RPMI7951 (cell line): ENCODE measurements at places on chromosomes 16 and 17. TPM values are rescaled to one million over a fixed set of nuclear protein-coding genes. Genes with fewer than 3 reads are reported as not detected.

- DNase-seq: no peak
These were observed at the start of gene MAPK7 for GRCh38 chr17:19378416-19379360. Gene MAPK7 (plus strand): TSS chr17:19378498. CDS start chr17:19378901, 403 bp downstream.

MYH13 gene
- total RNA-seq: under 0.01 TPM in 1 of 2 replicates, not detected in the other

DNA sequence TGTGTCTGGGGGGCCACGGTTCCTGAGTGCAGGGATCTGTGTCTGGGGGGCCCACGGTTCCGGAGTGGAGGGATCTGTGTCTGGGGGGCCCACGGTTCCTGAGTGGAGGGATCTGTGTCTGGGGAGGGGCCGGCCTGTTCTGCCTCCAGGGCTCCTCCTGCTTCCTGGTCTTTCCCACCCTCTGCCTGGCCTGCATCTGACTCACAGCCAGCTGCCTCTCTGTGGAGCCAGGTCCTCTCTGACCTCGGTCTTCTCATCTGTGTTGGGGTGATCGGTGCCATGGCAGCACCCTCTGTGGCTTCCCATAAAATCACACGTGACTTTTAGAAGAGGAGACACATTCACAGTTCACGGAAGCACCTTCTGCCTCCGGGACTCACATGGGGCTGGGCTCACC, 50.3 kb downstream of the ZFPM1 start:
- no peak for DNase-seq

- no peak for DNase-seq
These were observed 19.3 kb upstream of the NAT9 start for GRCh38 chr17:74795327-74796020.

GRCh38 chr16:69036399-69037091, 68.9 kb upstream of the HAS3 start:
- DNase-seq: no peak

MPP2 gene
- total RNA-seq: 0.78 and 0.96 TPM in 2 replicates

- no peak for DNase-seq
These were observed 174.2 kb upstream of the KCNJ16 start for GRCh38 chr17:69900829-69901228.

GRCh38 chr17:43013296-43013695, 6.7 kb downstream of the IFI35 start:
- DNase-seq: no peak

DNA sequence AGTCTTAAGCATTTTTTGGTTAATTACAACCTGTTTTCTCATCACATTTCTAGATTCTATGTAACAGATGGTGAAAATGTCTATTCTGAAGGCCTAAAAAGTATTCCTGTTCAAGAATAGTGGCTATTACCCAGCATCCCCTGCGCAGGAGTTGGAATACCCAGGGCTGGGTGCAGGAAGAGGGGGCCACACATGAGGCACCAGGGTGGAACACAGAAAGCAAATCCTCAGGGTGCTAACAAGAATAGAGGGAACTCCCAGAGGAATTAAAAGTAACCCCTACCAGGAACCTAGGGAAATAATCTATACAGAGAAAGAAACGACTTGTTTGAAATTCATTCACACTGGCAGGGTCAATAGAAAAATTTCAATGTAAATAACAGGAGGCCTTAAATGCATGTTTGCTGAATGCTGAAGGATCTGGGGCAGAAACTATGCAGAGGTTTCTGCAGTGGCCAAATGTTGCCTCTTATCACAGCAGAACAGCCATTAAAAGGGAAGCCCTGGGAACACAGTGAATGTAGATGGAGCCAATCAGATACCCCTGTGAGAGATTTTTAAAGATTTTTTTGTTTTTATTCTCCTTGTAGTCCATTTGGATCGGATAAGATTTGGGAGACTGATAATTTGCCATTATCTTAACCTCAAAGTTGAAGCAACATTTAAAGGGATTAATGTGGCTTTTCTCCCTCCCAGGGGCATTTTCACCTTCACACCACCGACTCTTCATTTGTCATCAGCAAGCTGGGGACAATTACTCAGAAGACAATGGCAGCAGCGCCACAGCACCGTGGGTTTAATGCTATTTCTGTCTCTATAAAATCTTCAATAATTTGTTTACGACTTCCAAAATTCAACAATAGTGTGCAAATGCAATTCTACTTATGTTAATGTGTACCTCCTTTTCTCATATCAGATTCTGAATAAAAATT, 196.0 kb upstream of the PSMD7 start:
- no peak for DNase-seq
